Activated T-cell treated with anti-CD3 and anti-CD28 coated beads for 48 hours (primary cell): ENCODE measurements at places on chromosomes 1 and 21.

DNA sequence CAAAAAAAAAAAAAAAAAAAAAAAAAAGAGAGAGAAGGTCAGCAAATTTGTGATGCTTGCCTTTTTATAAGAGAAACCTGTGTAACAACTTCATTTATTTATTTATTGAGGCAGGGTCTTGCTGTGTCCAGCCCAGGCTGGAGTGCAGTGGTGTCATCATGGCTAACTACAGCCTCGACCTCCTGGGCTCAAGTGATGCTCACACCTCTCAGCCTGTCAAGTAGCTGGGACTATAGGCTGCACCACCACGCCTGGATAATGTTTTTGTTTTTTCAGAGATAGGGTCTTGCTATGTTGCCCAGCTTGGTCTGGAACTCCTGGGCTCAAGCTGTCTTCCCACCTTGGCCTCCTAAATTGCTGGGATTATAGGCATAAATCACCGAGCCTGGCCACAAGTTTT lies 42.4 kb downstream of the DHCR24 start:
- no peak for DNase-seq

DNA sequence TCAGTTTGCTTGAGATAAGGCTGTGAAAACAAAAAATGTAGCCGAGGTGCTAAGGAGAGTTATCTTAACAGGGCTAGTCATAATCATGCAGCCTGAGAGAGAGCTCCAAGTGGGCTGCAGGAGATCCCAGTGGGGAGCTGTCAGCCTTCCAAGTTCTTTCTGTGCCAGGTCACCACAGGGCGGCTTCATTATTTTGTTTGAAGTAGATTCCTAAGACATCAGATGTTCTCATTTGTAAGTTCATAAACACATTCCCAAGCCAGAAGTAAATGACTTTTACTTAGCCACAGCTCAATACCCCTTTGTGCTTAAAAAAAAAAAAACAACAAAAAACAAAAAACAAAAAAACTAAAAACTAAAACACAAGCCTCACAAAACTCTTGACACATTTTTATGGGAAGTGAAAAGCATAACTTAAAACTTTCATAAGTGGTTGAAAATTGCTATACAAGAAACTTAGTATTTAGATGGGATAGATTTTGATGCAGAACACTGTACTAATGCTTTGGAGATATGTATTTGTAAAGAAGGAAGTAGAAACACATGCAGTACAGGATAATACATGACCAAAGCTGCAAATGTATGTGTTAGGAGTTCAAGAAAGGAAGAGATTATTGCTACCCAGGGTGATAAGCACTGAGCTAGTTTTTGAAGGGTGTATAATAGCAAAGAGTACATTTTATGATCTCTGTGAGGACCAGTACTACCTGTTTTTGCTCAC lies 8.6 kb downstream of the CDC14A start:
- DNase-seq = no peak

- no peak for DNase-seq
Measured at GRCh38 chr21:24759348-24760075, 847.8 kb downstream of the MRPL39 start.

GRCh38 chr21:35016071-35016470 lies 33.0 kb downstream of the RUNX1 start:
- DNase-seq = no peak

GRCh38 chr1:234611225-234611846 lies 1.4 kb upstream of the IRF2BP2 start:
- no peak for DNase-seq

- no peak for DNase-seq
Measured at GRCh38 chr1:111270771-111271463, 19.7 kb upstream of the CHIA start.

DNA sequence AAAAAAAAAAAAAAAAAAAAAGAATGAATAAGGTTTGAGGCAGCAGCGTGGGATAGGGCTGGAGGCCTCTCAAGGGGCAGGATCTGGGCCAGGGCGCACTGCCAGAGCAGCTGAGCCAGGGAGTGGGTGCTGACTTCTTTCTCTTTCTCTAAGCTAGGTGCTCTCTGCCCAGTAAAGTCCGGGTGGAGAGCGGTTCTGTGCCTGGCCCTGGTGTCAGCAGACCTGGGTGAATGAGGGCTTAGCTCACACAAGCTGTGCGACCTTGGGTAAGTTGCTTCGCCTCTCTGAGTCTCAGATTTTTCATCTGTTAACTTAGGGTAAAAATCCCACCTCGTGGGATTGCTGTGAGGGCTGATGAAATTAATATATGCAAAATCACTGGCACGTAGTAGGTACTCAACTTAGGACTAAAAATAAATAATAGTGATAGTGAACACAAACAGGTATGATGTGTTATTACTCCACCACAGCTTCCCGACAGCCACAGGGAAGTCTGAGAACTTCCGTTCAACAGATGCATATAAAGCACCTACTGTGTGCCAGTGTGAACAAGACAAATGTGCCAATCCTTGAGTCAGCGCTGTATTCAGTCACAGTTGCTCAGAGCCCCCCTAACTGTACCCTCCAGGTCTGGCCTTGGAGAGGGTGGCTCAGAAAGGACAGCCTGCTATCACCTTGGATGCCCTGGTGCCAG lies 2.0 kb upstream of the FAM131C start:
- no peak for DNase-seq

- DNase-seq = no peak
Measured at GRCh38 chr1:24327486-24327885, 8.3 kb downstream of the GRHL3 start.

- peak; percentile 79 for DNase-seq
Measured at GRCh38 chr1:9490605-9491339, 48.5 kb upstream of the SLC25A33 start.
